NCI-H2171 treated with DMSO at 0.1 percent for 48 hours (cell line): ENCODE measurements at places on chromosomes 7 and 10.

GRCh38 chr10:53477313-53477675 is 704.7 kb upstream of the MBL2 start:
- no peak for DNase-seq

- DNase-seq, result no peak
Measured at GRCh38 chr7:102934701-102935100, 21.9 kb downstream of the LRRC17 start.

GRCh38 chr7:35695987-35696386 is 1.1 kb upstream of the HERPUD2 start:
- DNase-seq, result no peak

DNA sequence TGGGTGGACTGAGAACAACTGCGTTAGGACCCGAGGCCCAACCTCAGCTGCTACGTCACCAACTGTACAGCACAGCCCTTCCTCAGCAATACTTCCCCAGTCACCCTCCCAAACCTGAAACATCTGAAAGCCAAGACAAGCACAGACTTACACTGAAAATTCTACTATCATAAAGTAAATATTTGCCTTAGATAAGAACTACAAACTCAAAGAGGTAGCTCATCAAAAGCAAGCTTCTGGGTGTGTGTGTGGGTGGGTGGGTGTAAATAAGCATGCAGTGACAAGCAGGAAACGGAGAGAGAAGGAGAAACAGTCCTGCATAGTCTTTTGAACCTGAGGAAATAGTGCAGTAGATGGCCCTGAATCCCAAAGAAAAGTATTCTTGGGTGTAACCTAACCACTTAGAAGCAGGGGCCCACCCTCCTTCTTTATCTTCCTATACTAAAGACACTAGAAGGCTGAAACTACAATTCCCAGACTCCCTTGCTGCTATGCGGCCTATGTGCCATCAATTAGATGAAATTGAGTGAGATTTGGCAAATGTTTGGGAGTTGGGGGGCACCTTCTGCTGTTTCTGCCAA is 18.7 kb downstream of the SLC25A13 start:
- DNase-seq, result no peak

DNA sequence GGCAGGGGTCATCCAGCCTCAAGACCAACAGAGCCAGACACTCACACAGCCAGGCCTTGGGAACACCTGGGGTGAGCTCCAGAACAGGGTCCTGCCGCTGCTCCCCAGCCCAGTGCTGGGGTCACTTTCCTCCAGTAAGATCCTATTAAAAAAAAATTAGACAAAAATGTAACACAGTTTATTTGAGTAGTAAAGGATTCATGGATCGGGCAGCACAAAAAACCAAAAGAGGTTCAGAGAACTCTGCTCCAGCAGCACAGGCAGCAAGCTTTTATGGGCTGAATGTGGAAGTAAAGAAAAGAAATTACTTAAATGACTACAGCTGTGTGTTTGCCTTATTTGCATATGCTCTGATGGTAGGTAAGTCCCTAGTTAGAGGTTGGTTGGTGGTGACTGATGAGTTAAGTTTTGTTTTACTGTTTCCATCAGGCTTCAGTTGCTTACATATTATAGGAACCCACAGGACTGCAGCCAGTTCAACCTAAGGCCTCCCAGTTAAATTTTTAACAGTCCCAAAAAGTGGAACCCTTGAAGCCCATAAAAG is 80.5 kb upstream of the FGFR2 start:
- DNase-seq, result no peak

DNA sequence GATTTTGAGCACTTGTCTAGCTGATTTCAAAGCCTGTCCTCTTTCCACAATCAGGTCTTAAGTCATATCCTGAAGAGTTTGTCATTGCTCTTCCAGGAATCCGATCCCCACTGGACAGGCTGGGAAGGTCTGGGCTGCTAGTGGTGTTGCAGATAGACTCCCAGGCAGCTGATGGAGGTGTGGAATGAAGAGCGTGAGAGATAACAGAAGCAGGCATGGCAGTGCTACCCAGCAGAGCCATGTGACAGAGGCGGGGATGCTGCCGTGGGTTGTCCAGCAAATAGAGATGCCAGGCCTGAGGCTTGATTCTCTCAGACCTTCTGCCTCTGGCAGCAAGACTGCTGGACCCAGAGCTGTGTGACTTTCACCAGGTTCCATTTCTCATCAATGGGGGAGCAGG is 116.5 kb upstream of the EEPD1 start:
- no peak for DNase-seq

DNA sequence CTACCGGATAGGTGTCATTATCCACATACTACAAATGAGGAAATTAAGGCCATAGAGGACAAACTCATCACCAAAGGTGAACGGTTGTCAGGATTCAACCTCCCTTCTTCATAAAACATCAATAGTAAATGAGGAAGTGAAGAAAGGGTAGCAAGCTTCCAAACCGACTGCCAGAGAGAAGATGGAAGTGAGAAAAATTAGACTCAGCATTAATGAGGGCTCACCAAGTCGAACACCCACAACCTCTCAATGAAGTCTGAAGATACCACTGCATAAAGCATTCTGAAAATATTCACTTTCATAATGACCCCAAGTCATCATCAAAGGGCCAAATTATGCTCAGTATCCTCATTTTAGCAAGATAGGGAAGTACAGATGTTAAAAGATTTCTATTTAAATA is 29.6 kb downstream of the ABCB4 start:
- DNase-seq, result no peak

- DNase-seq, result no peak
Measured at GRCh38 chr7:139127648-139128047, 18.1 kb upstream of the ZC3HAV1 start.

GRCh38 chr10:4195213-4195612 is 410.2 kb upstream of the KLF6 start:
- no peak for DNase-seq

DNA sequence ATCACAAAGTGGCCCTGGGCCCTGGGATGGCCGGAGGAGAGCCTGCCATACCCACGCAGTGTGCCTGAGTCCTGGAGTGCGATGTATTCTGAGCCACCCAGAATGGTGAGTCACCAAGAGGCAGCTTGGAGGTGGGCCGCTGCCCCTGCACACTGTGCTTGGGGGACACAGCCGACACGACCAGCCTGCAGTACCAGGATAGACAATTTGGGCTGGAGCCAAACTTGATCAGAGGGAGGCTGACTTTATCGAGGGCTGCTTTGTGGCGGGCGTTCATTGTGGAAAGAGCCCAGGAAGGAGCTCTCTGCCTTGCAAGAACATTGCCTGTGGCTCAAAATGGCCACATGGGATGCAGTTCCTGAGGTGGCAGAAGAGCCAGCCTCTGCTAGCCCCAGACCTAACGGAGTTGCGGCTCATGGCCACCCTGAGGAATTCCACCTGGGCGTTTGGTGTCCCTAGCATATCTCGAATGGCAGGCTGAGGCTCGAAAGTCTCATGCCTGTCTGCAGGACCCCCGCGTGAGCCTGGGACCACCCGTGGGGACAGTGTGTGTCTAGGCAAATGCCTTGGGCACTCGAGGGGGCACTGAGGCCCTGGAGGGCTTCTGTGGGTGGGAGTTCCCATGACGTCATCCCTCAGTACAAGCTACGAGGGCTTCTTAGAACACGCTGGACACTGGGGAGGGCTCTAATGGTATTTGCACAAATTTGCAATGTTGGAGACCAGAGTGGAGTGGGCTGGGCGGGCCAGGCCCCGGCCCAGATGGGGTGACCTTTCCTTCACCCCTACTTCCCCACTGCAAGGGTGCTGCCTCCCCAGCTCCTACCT is 79.7 kb downstream of the LHPP start:
- DNase-seq, result no peak

DNA sequence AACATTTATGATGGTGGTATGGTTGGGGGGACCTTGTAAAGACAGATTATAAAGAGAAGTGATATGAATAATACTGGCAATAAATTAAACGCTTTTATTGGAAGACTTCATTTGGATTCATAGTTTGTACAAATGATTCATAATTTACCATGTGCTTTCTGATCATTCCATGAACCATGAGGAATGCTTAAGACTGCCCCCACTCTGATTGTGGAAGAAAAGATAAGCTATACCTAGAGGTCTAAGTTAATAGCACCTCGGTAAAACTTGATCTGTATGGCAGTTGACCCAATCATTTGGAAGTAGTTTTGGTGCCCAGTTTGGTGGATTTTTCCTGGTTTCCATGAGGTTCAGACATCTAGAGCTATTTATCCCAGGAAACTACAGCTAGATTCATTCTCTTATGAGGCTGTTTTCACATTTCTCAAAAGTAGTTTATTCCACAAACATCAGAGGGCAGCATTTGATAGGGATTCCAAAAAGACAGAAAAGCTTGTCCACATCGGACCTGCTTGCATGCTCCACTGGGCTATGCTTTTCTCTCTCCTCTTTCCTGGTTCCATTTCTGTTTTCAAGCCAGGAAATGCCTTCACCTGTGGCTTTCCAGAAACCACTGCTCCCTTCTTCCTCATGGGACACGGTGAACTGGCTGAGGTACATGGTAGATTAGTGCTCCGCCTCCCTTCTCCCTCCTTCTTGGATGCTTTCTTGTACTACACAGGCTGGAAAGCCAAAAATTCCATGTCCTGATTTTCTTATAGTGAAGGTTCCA is 29.2 kb downstream of the TFAM start:
- no peak for DNase-seq

DNA sequence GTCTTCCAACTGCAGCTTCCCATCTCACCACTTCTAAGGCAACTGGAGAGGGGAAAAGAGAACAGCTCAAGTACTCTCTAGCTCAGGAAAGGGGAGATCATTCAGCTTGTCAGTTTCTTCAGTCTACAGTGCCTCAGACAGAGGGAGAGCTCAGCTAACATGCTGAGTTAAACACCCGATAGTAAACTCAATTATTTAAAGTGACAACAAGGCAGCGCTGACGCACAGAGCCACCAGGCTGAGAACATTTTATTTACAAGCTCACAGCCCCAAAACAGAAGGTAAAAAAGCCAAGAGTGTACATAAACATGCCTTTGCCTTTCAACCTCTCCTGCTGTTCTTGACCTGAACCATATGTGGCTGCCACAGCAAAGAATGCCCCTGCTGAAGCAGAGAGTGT is 10.1 kb upstream of the CUZD1 start:
- no peak for DNase-seq

GRCh38 chr10:78703593-78703992 is 365.2 kb upstream of the ZMIZ1 start:
- DNase-seq, result no peak

DNA sequence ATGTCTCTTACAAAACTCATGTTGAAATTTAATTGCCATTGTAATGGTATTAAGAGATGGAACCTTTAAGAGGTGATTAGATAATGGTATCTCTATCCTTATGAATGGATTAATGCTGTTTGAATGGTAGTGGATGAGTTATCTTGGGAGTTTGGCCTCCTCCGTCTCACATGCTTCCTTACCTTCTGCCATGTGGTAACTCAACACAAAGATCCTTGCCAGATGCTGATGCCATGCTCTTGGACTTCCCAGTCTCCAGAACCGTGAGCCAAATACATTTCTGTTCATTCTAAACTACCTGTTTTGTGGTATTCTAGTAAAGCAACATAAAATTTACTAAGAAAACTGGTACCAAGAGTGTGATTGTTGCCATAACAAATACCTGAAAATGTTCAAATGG is 23.2 kb downstream of the PTEN start:
- DNase-seq, result no peak

- DNase-seq, result peak; percentile 39
Measured at GRCh38 chr7:51324206-51324898, 7.7 kb upstream of the COBL start.

DNA sequence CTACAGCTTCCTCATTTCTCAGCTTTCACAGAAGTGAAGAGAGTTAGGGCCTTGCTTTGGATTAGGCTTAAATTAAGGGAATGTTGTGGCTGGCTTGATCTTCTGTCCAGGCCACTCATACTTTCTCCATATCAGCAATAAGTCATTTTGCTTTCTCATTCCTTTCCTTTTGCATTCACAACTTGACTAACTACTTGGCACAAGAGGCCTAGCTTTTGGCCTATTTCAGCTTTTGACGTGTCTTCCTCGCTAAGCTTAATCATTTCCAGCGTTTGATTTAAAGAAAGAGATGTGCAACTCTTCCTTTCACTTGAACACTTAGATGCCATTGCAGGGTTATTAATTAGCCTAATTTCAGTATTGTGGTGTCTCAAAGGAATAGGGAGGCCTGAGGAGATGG is 712.0 kb downstream of the INHBA start:
- DNase-seq, result no peak

DNA sequence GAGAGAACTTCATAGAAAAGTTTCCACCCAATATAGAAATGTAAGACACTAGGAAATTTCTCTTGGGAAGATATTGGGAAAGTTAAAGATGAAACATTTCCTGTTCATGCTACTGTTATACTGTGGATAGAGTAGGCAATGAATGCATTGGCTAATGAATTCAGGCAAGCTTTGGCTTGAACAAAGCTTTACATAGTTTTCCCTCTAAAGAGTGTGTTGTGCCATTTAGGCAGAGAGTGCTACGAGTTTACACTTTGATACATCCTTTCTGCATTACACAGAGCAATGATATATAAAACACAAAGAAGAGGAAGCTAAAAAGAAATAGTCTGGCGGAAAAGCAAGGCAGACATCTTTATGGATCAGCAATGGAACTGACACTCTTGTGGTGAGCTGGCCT is 125.9 kb upstream of the SHH start:
- DNase-seq, result no peak

DNA sequence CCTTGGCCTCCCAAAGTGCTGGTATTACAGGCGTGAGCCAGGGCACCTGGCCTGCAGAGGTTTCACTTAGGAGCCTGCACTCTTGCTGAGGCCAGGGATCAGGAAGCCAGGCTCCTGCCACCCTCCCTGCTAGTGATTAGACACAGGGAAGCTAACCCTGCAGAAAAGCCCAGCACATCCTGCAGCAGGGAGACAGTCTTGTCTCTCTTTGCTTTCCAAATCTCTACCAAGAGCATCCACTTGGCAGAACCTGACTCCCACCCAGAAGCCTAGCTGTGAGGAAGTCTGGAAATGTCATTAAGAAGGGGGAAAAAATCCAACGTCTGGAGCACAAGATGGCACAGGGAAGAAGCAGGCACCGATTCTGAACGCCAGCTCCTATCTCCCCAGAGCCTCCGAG is 8.0 kb upstream of the FAM171A1 start:
- DNase-seq, result peak; percentile 2

- no peak for DNase-seq
Measured at GRCh38 chr10:22597138-22597537, 117.2 kb downstream of the PIP4K2A start.

DNA sequence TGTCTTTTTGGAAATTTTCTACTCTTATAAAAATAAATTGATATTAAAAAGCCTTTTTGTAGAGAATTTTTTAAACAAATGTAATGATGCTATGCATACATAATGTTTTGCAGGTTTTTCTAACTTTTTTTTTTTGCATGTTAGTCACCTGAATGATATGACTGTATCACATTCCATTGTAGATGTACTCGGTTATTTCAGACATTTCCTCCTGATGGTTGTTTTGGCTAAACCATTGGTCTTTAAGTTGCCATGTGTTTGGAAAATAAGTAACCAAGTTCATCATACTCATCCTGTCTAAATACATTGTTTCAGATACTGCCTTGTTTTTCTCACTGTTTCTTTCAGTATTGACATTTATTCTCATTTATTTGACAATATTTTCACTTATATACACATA is 25.8 kb downstream of the NHLRC2 start:
- no peak for DNase-seq

GRCh38 chr7:30469303-30469702 is 9.3 kb downstream of the NOD1 start:
- DNase-seq, result peak; percentile 82
